ENCODE measurements at places on chromosomes 13 and 19. TPM values are rescaled to one million over a fixed set of nuclear protein-coding genes. Genes with fewer than 3 reads are reported as not detected.

ACP5 gene
- total RNA-seq, result 16.3 TPM

ZNF829 gene
- total RNA-seq, result not detected

DNAJC15 gene
- not detected for total RNA-seq

MATK gene
- total RNA-seq, result not detected

NLRP7 gene
- total RNA-seq, result 8.8 TPM
